ENCODE measurements at places on chromosomes 6 and 20.
A peak's percentile ranks its signal among the peaks of the same experiment; 100 is the strongest.

DNA sequence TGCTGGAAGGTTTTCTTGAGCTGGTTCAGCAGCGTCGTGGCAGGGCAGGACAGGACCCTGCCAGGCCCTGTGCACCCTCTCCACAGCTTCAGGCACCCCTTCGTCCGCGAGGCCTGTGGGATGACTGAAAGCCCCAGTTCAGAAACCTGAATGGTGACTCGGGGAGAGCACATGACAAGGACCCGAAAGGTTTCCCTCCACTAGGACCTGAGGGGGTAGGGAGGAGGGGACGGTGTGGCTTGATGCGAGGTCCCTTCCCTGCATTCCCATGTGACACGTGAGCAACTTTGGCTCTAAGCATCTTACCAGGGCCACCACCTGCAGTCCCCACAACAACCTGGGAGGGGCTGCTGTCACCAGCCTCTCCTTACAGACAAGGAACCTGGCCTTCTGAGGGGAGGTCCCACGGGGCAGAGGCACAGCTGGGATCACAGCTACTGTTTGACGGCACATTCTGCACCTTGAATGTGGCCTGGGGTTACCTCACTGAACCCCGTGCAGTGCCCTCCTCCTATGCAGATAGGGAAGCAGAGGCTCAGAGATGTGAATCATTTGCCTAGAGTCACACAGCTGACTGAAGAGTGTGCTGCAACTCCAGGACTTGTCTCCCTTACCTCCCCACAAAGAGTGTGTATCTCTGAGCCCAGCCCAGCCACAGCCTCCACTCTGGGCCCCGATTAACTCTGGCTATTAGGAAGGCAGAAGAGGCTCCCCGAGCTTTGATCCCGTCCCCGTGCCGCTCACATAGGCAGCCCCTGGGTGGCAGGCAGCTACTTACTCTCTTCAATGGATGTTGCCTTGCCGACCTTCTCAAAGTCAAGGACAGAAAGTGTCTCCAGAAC is 84.6 kb downstream of the PTPN1 start:
- DNase-seq: no peak

- DNase-seq: no peak
Observed at GRCh38 chr20:1761116-1761515, 103.5 kb upstream of the SIRPG start.

GRCh38 chr6:156909212-156910010 is 132.2 kb downstream of the ARID1B start:
- no peak for DNase-seq

- DNase-seq: no peak
Observed at GRCh38 chr20:50195524-50196120, 5.0 kb downstream of the CEBPB start.

DNA sequence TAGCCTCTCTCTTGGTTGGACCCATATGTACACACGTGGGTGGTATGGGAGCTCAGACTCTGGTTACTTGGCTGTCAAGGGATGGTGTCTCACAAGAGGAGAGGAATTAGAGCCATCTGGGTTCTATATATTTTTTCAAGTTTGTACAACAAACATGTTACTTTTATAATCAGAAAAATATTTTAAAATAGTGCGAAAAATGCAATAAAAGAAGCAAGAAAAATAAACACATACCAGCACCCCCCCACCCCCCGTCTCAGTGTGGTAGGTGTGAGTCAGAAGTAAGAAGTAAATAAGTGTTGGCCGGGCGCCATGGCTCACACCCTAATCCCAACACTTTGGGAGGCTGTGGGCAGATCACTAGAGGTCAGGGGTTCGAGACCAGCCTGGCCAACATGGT is 2.1 kb upstream of the TIAM2 start:
- no peak for DNase-seq

DNA sequence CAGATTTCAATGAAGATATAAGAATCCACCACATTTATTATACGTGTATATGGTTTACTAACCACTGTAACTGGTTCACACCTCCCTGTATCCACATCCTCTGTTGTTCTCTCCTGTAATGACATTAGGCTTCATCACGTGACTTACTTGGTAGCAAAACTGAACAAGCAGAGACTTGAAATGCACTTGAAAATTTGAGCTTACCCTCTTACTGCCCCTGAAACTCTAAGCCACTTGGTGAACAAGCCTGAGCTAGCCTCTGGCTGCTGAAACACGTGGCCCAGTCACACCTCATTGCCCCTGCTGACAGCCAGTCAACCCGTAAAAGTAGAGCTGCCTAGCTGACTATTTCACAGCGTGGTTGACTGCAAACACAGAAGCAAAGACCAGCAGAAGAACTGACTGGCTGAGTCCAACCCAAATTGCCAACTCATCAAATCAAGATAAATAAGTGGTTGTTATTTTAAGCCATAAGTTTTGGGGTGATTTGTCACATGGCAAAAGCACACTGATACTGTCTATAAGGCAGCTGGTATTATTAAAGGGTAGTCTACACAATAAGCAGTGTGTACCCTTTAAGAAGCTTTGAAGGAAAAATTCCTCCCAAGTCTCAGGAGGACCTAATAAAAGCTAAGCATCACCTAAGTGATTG is 109.0 kb downstream of the RALGAPA2 start:
- peak; percentile 6 for DNase-seq

DNA sequence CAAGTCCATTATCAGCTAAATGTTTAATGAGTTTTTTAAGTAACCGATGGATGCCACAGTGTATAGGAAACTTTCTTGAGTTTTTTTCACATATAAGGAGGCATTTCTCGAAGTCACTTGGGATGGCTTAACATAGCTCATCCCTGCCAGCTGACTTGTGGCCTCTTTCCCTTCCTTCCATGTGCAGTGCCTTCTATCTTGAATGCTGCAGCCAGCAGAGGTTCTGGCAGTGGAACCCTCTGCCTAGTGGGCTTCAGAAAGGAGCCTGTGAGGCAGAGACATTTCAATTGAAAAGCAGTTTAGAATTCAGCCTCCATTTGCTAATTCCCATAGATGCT is 51.9 kb downstream of the AKAP12 start:
- DNase-seq: peak; percentile 51

- DNase-seq: peak; percentile 9
Observed at GRCh38 chr6:104858642-104859041, 1.1 kb downstream of the HACE1 start.

GRCh38 chr6:111764238-111765175 is 108.7 kb downstream of the FYN start:
- no peak for DNase-seq

GRCh38 chr20:47232518-47232917 is 124.0 kb downstream of the ZMYND8 start:
- DNase-seq: no peak

- no peak for DNase-seq
Observed at GRCh38 chr20:58665606-58666005, 14.5 kb downstream of the STX16 start.

GRCh38 chr20:47733892-47734291 is 51.4 kb downstream of the SULF2 start:
- no peak for DNase-seq

DNA sequence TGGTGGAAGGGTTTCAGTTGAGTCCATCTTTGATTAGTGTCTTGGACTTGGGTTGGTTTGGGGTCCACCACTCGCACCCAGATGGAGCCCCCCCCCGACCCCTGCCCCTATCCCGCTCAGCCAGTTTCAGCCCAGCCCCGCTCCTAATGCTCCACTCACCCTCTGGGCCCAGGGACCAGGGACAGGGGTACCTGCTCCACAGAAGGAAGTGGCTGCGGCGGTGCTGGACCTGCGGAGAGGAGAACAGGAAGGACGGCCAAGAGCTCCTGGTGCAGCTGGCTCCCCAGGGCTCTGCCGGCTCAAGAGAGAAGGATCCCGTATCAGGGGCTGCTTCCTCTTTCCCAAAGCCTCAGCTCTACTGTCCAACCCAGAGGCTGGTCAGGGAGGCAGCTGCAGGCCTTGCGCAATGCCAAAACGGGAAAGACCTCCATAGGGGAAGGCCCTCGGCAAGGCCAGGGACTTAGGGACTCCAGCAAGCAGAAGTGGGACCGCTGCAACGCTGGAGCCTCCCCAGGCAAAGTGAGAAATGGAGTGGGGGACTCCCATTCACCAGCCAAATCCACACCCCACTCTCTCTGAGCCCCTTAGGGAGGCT is at the start of gene SIGLEC1:
TSS of gene SIGLEC1 (minus strand) at position 322 of the 595 bp plus-strand sequence. CDS start 5,472 bp downstream, outside the sequence.
- no peak for DNase-seq

GRCh38 chr6:30202366-30202765 is 10.8 kb downstream of the TRIM26 start:
- no peak for DNase-seq

- DNase-seq: no peak
Observed at GRCh38 chr6:77416839-77417238, 46.5 kb downstream of the HTR1B start.

GRCh38 chr20:63206878-63207277 is 9.1 kb downstream of the YTHDF1 start:
- DNase-seq: no peak

DNA sequence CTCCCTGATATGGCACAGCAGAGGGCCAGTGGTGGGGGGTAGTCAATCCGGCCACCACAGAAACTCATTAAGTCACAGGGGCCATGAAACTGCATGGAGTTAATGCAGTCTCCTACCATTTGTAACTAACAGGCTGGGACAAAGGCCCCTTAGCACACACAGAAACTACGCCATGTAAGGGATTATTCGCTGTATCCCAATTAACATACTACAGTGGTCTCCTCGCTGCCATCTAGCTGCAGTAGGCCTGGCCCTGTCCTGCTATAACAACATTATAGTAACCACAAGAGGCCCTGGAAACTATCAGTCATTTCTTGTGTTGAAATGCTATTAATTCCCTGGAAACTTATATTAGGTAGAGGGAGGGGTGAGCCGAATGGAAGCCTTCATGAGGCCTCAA is 72.3 kb upstream of the CCN2 start:
- DNase-seq: no peak

GRCh38 chr20:63873477-63873971 is 8.5 kb downstream of the TPD52L2 start:
- DNase-seq: peak; percentile 17

DNA sequence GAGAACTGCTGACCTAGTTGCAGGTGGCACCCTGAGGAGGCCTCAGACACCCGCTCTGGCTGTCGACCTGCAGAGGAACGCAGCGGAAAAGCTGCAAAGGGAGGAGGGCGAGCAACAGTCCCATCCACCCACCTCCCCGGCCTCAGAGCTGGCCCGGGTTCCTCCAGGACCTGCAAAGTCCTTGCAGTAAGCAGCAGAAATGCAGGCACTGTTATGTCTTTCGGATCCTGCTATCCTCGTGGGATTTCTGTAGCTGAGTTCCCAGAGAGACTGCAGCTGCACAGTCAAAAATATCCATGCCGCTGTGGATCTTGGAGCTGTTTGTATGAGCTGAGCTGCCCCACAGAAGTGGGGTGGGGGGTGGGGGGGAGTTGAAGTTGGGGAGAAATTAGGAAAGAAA is 251.3 kb downstream of the ANKRD60 start:
- DNase-seq: peak; percentile 60

DNA sequence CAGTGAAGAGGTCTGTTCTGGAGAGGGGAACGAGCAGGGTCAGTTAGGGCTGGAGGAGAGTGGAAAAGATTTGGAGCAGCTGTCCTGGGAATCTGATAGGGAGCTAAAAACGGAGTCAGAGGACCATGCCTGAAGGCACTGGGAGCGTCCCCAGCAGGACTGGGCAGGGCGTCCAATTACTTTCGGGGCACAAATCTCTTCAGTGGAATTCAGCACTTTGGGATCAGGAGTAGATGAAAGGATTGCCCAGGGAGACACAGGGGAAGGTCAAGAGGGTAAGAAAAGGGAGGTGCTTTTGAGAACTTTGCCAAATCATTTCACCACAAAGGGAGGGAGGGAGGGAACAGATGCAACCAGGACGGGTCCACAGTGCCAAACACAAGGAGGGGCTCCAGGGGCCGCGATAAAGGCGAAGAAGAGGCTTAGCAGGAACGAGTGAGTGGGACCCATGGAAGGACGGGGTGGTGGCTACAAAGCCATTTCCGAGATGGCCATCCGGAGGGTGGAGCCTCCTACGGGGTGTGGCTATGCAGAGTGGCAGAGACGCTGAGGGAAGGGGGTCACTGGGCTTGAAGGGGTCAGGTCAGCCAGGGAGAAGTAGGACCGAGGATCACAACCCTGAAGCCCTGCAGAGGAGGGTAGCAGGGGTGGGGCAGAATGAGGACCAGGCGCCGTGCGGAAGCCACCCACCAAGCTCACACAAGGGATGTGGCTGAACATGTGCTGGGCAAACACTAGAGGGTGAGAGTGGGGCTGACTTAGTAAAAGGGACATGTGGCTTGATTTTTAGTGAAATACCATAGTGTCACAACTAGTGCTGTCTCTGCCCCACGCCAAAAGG is 180.0 kb upstream of the RREB1 start:
- peak; percentile 94 for DNase-seq

Data from tongue (tissue), 3 donors.